DMS153 (cell line): ENCODE measurements at places on chromosomes 2 and 18.
A peak's percentile ranks its signal among the peaks of the same experiment; 100 is the strongest.

DNA sequence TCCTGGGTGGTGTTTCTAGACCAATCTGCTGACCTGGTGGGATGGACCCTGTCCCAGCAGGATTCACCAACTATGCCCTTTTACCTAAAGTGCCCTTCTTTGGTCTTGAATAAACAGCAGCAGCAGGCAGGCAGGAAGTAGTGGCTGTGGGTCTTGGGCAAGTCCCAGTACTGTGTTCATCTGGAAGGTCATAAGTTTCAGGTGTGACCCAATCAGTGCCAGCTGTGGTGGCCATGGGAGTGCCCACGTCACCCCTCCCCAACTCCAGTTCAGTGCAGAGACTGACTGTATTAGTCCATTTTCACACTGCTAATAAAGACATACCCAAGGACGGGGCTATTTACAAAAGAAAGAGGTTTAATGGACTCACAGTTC is 148.3 kb upstream of the SRD5A2 start:
- DNase-seq = no peak

- DNase-seq = peak; percentile 72
Measured at GRCh38 chr2:80019571-80020460, 284.7 kb downstream of the LRRTM1 start.

GRCh38 chr18:63379639-63379962 is 12.6 kb upstream of the KDSR start:
- DNase-seq = no peak

GRCh38 chr2:161164161-161164560 is 3.9 kb downstream of the TANK start:
- DNase-seq = no peak

DNA sequence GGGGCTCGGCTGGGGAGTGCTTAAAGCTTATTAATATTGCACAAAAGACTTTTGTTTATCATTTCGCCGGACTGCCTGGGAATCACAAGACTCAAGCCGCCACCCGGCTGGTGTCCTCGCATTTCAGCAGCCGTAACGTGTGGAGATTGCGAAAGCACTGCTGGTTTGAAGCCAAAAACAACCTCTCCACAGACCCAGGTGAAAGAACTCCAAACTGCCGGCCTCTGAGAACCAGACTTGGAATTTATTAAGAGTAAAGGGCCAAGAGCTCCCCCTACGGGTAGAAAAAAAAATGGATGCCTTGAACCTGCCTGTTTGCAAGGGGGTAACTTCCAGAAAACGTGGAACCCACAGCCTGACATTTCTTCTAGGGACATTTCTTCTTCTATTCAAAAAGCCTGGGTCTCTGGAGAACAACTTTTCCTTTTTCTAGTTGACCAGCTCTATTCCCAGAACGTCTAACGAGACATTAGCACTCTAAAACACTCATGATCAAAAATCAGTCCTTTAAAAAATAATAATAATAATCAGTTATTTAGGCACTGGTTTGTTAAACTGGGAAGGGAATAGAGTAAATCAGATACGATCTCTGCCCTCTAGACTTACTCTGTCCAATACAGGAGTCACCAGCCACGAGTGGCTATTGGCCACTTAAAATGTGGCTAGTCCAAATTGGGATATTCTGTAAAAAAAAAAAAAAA is 216.3 kb downstream of the C1D start:
- peak; percentile 98 for DNase-seq

GRCh38 chr2:216279459-216279858 is 92.8 kb downstream of the MARCHF4 start:
- no peak for DNase-seq

DNA sequence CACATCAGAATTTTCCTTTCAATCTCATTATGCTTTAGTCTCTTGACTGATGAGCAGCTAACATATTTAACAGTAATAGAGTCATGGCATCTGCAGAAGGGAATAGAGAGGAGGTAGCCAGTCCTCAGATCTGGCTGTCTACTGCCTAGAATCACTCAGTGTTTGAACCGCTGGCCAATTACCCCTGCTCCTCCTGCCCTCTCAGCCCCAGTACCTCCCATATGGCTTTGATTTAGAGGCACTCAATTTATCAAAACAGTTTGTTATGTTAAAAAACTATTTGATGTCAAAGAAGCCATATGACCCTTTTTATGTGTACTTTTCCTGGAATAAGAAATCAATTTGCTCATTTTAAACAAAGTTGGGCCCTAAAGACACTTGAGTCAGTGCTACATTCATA is 355.2 kb downstream of the CMPK2 start:
- no peak for DNase-seq

- no peak for DNase-seq
Measured at GRCh38 chr18:37426586-37426985, 139.0 kb downstream of the CELF4 start.
